Esophagus squamous epithelium (tissue), 5 donors: ENCODE measurements at places on chromosomes 11 and 22.

DNA sequence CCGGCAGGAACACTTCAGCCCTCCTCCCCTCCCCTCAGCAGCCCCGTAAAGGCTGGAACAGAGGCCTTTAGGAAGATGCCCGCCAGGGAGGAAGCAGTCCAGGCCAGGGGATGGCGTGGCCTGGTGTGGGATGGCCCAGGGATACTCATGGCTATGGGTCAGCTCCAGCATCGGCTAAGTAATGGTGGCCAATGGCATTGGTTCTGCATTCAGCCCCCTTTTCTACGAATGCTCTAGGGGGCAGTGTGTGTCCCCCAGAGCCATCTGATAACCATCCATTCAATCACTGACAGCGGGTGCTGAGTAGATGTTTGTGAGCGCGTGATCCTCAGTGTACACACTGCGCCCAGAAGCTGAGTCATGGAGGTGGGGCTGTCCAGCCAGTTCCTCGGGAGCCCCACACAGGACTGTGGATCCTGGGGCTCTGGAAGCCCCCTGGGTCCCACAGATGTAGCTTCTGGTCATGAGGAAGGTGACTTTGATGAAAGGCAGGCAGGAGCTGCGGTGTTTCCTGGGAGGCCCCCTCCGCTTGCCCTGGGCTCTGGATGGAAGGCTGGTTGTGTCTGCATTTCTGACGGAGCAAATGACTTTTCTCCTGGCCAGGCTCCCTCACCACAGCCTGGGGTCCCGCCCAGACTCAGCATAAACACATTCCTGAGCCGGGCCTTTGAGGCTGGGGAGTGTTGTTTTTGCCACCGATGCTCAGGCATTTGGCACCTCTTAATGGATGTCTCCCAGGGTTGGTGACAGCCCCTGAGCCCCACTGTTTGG is 46.5 kb downstream of the FBLN1 start:
- no peak for DNase-seq

DNA sequence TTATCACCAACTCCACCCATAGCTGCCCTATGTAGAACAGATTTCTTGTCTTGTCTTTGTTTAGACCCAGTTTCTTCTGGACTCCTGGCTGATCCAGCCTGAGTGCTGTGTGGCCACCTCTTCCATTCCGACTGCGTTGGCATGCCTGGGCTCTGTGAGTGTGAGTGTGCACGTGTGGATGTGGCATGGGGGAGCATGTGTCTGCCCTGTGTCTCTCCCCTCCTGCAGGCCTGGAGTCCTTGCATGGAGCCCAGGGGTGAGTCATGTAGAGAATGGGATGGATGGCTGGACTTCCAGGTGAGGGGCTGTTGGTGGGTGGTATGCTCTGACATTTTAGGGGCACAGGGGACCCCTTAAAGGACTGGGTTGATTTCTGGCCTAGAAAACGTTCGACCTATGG is 194.7 kb downstream of the GRIK4 start:
- no peak for DNase-seq

- DNase-seq: no peak
Observed at GRCh38 chr11:82732348-82732733, 1.3 kb downstream of the FAM181B start.

GRCh38 chr11:129225190-129225589 is 33.1 kb upstream of the ARHGAP32 start:
- no peak for DNase-seq

DNA sequence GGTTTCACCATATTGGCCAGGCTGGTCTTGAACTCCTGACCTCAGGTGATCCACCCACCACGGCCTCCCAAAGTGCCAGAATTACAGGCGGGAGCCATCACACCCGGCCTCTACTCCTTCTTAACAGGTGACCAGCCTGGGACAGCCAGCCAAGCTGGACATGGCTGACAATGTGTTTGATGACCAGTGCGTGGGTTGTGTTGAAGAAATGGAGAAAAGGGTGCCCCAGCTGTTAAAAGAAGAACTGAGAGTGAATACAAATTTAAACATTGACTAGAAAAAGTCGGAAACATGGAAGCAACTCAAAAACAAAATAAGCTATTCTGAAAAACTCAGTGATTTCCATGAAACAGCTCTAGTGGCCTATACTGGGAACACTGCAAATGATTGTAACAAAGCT is 86.5 kb upstream of the CLPB start:
- no peak for DNase-seq

- no peak for DNase-seq
Observed at GRCh38 chr11:18699269-18699596, 654 bp downstream of the TMEM86A start.

GRCh38 chr22:18085188-18085587 is 7.4 kb downstream of the PEX26 start:
- DNase-seq: no peak

GRCh38 chr11:68658097-68658496 is 26.2 kb upstream of the GAL start:
- no peak for DNase-seq

DNA sequence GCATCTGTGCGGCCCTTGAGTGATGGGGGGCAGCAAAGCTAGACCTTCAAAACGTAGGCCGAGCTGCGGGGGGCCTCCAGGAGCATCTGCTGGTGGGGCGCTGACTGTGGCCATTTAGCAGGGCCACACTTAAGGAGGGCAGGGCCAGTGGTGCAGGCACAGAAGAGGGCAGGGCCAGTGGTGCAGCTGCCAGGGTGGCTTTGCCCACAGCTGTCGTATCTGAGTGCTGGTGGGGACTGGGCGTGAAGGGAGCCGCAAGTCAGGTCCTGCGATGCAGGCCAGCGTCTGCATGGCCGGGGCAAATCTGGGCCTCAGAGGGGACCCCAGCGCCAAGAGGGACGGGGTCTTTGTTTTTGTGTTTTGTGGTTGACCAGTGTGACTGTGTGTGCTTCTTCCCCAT is 27.7 kb downstream of the RNH1 start:
- DNase-seq: no peak

DNA sequence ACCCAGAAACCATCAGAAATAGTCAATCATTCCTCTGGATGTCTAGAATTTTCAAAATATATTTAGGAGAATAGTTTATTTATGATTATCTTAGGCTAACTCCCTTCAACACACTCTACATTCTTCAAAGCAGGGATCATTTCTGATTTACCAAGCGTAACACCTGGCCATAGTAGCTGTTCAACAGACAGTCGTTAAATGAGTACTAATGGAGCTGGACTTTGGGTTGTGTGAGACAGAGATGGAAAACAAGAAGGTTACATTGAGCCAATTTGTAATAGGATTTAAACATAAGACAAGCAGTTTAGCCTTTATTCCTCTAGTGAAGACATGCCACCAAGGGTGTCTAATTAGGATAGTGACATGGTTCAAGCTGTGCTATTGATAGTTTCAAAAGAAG is 129.2 kb upstream of the ANO3 start:
- no peak for DNase-seq

DNA sequence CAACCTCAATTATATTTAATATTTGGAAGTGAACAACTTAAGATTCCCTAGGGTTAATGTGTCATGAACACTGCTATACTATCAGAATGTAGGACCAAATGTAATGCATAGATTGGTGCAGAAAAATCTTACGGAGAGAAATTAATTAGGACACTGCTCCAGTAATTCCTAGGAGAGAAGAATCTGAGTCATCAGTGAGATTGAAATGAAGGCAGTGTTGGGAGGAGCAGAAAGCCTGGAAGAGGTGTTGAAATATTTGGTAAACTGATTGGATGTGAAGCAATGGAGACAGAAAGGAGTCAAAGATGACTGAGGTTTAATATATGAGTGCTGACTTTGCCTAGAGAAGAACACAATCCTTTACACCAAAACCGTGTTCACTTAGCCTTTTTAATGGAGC is 836.0 kb downstream of the FAM181B start:
- no peak for DNase-seq

DNA sequence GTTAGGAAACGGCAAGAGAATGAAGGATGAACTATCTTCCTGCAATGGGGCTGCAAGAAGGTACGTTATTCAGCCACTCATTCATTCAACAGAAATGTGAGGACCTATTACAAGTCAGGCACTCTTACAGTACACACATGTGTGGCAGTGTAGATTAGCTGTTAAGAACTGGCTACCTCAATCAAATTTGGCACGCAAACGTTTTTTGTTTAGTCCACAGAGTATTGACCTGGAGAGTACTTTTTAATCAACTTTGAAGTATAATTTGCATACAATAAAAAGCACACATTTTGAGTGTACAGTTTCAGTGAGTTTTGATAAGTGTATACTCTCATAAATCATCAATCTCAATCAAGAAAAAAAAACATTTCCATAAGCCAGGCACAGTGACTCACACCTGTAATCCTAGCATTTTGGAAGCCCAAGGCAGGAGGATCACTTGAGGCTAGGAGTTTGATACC is 24.2 kb downstream of the MRTFA start:
- no peak for DNase-seq

GRCh38 chr11:36478700-36479329 is 31.3 kb downstream of the TRAF6 start:
- no peak for DNase-seq

DNA sequence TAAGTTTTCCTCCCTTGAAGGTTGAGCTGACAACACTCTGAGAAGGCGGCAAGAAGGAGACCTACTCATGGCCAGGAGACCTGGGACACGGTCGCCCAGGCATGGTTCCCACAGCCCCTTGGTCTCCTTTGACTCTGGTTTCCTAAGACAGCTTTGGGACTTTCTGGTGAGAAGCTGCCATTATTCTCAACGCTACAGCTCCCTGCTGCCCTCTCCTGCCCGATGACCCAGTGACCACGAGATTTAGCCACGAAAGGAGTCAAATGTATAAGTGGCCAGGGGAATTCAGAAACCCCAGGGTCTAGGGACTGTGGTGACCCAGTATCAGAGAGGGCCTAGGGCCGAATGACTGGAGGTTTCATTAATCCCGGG is 699 bp upstream of the SDF2L1 start:
- DNase-seq: no peak

- DNase-seq: no peak
Observed at GRCh38 chr11:44725757-44726282, 942 bp upstream of the TSPAN18 start.
